Kidney epithelial cell (primary cell): ENCODE measurements at places on chromosomes 6 and 20. TPM values are rescaled to one million over a fixed set of nuclear protein-coding genes. Genes with fewer than 3 reads are reported as not detected.

TGM3 gene
- total RNA-seq: not detected in 2 replicates

PNPLA1 gene
- total RNA-seq: not detected in 2 replicates

GPX5 gene
- not detected in 2 replicates for total RNA-seq

TOX2 gene
- 5.9 and 7.3 TPM in 2 replicates for total RNA-seq

MCCD1 gene
- not detected in 2 replicates for total RNA-seq

DEFB132 gene
- not detected in 2 replicates for total RNA-seq

ULBP2 gene
- total RNA-seq: 3.5 and 6.1 TPM in 2 replicates

WFDC8 gene
- total RNA-seq: not detected in 2 replicates

TPX2 gene
- total RNA-seq: 16.0 and 16.1 TPM in 2 replicates

BPIFB4 gene
- not detected in 2 replicates for total RNA-seq

- DNase-seq: no peak
Measured at GRCh38 chr6:42366011-42366705, 85.6 kb downstream of the TRERF1 start.

- no peak for DNase-seq
Measured at GRCh38 chr20:32028647-32029372, 18.6 kb downstream of the CCM2L start.

- no peak for DNase-seq
Measured at GRCh38 chr6:150345781-150346180, 23.0 kb upstream of the IYD start.

DNA sequence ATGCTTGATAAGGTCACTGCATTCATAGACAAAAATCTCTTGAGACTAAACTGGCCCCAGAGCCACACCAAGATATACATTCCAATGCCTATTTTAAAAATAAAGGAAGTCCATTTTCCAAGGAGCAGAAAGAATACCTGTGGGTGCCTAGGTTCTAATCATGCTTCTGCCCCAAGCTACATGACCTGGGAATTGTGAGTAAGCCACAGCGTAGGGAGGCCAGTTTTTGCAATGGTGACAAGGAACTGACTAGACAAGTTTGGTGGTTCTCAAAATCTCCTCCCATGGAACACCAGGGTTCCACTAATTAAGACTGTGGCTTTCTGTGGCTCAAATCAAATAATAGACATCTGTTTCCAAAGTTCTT lies 83.3 kb downstream of the GMDS start:
- DNase-seq: no peak

- peak; percentile 78 for DNase-seq
Measured at GRCh38 chr6:9523462-9523861, 891.4 kb downstream of the TFAP2A start.

GRCh38 chr20:25509084-25509483 lies 76.2 kb downstream of the NINL start:
- DNase-seq: no peak

DNA sequence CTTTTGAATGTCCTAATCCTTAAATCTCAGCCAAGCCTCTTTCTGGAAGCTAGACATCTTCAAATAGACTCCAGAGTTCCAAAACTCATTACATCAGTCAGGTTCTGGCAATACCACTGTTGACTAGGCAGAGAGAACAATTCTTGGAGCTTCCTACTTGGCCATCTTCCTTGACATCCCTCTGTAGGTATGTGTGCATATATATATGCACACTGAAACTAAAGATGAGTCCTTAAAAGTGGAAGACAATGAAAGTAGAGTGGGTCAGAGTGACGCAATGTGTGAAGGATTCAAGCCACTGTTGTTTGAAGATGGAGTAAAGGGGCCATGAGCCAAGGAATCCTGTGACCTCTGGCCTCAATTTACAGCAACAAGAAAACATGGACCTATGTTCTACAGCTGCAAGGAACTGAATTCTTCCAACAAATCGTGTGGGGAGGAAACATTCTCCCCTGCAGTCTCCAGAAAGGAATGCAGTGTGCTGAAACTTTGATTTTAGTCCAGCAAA lies 18.7 kb upstream of the DUSP22 start:
- no peak for DNase-seq

GRCh38 chr6:107284805-107285204 lies 169.5 kb upstream of the BEND3 start:
- DNase-seq: no peak

DNA sequence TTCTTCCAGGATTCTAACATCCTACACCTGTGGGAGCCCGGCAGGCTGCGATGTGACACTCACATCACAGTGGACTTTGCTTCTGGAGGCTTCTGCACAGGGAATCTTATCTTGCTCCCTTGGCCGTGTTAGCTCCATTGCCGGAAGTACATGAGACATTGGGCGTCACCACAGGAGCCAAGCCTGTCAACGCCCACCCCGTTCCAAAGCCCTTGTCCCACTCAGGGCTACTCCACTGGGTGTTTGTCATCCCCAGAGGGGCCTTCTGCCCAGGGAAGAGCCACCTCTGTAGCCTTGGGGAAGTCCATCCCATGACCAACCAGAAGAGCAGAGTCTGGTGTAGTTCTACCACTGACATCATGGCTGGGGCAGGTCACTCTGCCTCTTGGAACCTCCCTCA lies 1.7 kb downstream of the RAB44 start:
- DNase-seq: no peak

GRCh38 chr6:44076356-44077213 lies 50.7 kb downstream of the MRPL14 start:
- no peak for DNase-seq

GRCh38 chr6:110778333-110778732 lies 36.9 kb downstream of the CDK19 start:
- DNase-seq: no peak

- no peak for DNase-seq
Measured at GRCh38 chr6:131989036-131989435, 37.9 kb upstream of the CCN2 start.

DNA sequence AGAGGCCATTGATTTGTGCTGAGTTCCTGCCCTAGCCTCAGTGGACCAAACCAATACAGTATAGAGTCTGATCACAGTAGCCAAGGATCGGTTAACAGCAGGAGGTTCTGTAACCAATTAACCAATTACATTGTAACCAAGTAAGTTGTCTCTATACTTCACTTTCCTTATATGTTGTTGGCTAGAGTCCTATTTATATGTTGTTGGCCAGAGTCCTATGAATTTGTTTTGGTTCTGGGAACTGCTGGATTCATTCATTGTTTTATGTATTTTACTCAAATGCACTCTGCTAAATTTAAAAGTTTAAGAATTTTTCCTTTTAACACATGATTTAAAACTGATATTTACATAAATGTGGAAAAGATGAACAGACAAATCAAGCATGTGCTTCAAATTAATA lies 597.4 kb upstream of the HS3ST5 start:
- no peak for DNase-seq

GRCh38 chr6:153210083-153210482 lies 79.0 kb upstream of the RGS17 start:
- no peak for DNase-seq

DNA sequence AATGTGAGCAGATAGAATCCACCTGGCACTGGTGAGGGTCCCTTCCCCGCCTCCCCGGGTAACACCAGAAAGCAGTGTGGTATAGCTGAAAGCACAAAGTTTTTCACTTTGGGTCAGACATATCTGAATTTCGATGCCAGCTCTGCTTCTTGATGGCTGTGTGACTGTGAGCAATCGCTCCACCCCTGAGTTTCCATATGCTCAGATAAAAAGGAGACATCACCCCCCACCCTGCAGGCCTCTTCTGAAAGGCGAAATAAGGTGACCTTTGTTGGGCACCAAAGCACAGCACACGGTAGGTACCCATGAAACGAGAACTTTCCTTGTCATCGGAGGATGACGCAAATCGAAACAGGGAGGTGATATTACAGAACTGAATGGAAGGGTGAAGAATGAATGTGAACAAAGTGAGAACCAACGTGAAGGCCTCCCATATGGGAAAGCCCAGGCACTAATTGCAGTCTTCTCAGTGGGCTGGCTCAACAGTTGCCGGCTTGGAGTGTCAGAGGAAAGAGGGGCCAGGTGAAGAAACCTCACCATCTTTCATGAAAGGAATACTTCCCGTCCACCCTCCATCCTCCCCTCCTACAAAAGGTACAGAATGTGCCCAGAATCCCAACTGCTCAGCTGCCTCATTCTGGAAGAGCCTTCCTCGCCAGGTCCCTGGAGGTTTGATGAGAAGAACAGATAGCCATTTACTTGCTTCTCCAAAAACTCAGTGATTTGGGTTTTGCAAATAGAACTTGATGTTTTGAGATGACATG lies 61.8 kb downstream of the NFATC2 start:
- DNase-seq: no peak

DNA sequence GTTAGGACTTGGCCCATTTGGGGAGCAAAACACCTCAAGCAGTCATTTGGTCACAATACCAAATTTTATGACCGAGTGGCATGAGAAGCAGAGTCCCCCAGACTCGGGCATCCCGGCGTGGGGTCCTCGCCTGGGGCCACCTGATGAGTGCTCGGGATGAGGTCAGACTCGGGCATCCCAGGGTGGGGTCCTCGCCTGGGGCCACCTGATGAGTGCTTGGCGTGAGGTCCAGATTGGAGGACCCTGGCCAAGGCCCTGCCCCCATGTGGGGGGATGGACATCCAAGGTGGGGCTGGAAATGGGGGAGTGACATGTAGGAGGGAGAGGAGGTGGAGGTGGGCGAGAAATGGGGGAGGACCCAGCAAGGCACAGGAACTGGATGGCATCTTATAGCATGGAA lies 56.1 kb upstream of the CST7 start:
- DNase-seq: no peak

- no peak for DNase-seq
Measured at GRCh38 chr20:60086821-60087562, 128.8 kb downstream of the CDH26 start.

GRCh38 chr20:8994045-8994444 lies 74.8 kb upstream of the PLCB4 start:
- DNase-seq: no peak

DNA sequence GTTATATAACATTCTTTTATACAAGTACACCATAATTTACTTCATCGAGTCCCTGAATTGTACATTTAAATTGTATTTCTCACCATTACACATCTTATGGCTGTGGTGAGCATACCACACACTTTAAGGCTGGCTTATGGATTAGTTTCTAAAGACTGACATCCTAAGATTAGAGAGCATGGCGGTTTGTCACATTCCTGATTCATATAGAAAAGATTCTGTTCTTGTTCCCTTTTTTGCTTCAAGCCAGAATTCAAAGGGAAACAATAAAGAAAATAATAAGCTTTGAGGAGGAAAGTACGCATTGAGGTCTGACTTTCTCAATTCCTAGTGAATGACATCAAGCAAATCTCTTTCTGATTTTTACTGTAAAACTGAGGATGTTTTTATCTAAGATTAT lies 2.5 kb downstream of the BTN1A1 start:
- DNase-seq: no peak

GRCh38 chr20:22768266-22769178 lies 184.2 kb upstream of the FOXA2 start:
- no peak for DNase-seq

GRCh38 chr6:7252390-7252789 lies 60.6 kb downstream of the SSR1 start:
- no peak for DNase-seq

- no peak for DNase-seq
Measured at GRCh38 chr6:150189122-150189521, 46.3 kb downstream of the PPP1R14C start.

DNA sequence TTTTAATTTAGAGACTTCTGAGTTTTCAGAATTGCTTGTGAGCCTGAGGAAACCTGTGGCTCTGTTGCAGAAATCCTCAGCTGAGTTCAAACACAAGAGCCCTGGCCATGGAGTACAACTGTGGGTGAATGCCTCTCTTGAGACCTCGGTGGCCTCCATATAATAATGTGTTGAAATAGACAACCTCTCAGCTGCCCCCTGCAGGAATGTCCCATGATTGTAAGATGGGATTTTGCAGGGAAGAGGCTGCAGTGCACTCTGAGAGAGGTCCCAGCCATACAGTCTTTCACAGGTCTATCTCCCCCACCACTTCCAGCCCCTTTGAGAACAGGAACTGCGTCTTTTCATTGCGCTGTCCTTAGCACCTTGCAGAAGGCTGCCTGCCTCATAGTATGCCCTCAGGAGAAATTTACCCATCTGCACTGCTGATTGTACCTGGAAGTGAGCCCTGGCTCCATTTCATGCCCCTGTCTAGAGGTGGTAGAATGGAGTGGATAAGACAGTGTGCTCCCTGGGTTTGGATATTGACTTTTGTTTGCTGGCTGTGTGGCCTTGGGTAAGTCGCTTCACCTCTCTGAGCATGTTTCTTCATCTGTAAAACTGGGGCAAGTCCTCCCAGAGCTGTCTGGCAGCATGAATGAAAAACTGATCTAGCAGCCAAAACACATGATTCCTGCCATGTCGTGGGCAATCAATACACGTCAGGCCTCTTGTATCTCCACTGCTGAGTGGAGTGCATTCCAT lies 16.8 kb upstream of the CDH22 start:
- DNase-seq: no peak

DNA sequence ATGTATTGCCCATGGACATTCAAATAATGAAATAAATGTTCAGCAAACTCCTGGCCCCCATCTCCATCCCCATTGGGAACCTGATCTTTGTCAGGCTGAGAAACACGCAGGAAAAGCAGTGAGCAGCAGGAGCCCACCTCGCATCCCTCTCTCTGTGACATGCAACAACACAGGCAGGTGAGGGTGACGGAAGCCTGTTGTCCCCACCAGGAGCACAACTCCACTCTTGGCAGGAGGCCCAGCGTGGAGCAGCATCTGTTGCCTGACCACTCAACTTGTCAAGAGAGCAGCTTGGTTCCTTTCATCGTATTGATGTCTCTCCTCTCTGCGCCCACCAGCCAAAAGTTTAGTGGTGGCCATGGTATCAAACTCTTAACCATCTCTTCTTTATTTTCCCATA lies 586.9 kb upstream of the ARID1B start:
- no peak for DNase-seq

DNA sequence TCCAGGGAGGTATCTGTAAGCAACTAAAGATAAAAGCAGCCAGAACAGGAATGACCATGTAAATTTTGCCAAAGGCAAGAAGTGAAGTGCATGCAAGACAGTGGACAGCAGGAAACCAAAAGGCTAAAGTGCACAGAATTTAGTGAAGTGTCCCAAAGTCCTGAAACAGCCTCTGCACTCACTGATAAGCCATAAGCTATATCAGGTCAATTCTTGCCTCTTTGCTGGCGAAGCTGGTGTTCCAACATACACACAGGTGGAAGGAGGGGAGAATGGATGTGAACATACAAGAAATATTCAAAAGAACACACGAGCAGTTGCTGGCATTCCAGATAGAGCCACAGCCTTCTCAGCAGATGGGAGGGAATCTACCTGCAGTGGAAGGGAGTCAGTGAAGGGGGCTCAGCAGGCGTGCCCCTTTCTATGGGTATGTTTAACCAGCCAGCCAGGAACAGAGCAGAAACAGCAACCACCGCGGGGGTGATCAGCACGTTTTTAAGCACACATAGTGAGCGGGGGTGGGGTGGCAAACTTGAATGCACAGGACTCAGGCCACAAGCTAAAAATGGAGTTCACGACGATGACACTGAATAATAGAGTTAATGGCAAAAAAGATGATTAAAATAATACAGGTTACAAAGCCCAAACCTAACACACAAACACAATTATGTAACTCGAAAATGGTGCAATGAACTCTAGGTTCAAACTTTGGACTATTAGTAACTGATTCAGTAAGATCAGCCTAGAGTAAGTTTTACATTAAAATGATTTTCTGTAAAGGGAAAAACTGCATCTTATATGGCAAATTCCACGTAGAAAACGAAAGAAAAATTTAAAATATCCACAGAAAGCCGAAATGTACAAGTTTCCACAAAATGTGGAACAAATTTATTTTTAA lies 1.2 kb downstream of the ECI2 start:
- DNase-seq: no peak

- DNase-seq: no peak
Measured at GRCh38 chr20:48898210-48898609, 23.3 kb upstream of the ARFGEF2 start.
